ENCODE measurements at places on chromosomes 6 and 20. TPM values are rescaled to one million over a fixed set of nuclear protein-coding genes. Genes with fewer than 3 reads are reported as not detected.

DNA sequence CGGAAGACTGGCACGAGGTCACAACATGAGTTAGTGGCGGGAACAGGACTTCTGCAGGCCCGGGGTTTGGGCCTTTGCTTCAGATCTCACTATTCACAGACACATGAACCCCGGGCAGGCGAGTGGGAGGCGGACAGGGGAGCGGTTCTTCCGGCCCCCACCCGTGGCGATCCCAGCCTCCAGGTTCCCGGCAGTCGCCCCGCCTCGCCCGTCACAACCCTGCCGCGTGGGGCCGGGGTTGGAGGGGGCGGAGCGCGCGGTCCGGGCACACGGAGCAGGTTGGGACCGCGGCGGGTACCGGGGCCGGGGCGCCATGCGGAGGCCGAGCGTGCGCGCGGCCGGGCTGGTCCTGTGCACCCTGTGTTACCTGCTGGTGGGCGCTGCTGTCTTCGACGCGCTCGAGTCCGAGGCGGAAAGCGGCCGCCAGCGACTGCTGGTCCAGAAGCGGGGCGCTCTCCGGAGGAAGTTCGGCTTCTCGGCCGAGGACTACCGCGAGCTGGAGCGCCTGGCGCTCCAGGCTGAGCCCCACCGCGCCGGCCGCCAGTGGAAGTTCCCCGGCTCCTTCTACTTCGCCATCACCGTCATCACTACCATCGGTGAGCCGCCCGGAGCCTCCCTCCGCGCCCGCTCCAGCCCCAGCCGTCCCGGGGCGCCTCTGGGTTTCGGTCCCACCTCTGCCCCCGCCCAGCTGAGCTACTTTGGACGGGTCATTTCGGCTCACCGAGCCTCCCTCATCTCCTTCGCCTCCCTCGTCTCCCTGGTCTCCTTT, at the start of gene KCNK15:
Gene KCNK15, plus strand, starts transcription at position 268 of the 769 bp plus-strand sequence. Its CDS starts 46 bp downstream, at position 314.
- no peaks in the 10 kb centered on the region for H3K4me1 ChIP-seq
- H3K36me3 ChIP-seq = no peaks in the 10 kb centered on the region
- DNase-seq = no peak
- H3K27ac ChIP-seq = no peak within 1 kb of the TSS
- H3K4me3 ChIP-seq = no peak within 1 kb of the TSS

GRCh38 chr6:155813548-155813947, 357.9 kb upstream of the NOX3 start:
- no peaks in the 10 kb centered on the region for H3K4me1 ChIP-seq
- H3K36me3 ChIP-seq = no peaks in the 10 kb centered on the region
- no peak for DNase-seq

TSPO2 gene
- not detected for total RNA-seq

DNA sequence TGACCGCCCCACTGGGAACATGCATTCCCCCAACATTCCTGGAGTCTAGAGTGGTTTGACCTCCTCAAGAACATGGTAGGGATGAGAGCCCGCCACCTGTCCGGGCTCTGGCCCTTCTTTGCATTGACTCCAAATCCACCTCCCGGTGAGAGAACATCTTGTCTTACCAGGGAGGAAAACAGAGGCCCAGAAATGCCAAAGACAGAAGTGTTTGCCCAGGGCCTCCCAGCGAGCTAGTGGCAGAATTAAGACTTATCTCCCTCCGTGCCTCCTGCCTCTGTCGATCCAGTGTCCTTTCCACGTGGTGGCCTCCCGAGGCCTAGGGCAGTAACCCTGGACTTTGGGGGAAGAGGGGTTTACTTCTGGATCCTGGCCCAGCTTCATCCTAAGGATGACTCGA, 134.8 kb downstream of the JPH2 start:
- DNase-seq = no peak
- no peaks in the 10 kb centered on the region for H3K27me3 ChIP-seq

DNA sequence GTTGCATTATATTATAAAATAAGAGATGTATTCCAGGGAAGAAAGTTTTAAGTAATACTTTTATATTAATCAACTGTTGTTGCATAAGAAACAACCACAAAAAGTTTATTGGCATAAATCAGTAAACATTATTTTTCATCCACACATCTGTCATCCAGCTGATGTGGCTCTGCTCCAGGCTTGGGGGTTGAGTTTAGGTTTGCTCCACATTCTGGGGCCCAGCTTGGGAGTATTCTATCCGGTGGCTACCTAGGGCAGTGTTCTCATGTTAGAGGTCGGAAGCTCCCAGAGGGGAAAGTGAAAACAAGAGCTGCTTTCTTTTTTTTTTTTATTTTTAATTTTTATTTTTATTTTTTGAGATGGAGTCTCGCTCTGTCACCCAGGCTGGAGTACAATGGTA, 728.4 kb upstream of the FLRT3 start:
- no peaks in the 10 kb centered on the region for H3K36me3 ChIP-seq
- no peak for DNase-seq
- H3K4me1 ChIP-seq = no peaks in the 10 kb centered on the region

KCNQ5 gene
- 5.0 TPM for total RNA-seq

DNA sequence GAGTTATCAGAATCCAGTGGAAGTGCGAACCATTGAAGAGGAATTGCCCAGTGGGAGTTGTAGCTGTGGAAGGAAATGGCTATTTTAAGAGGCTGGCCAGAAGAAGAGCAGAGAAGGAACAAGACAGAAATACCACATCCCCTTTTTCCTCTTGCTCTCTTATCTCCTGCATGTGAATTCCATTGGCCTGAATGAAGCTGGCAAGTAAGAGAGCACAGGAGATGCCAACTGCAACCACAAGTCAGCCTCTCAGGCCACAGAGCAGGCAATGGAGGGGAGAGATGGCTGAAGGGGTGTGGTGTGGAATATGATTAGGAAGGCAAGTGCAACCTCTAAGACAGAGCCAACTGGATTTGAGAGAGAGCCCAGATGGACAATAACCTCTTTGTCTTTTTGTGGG, 362.7 kb upstream of the IMPG1 start:
- H3K27ac ChIP-seq = no peak overlapping the region
- H3K27me3 ChIP-seq = no peaks in the 10 kb centered on the region
- H3K4me3 ChIP-seq = no peak overlapping the region
- DNase-seq = no peak
